Stimulated activated CD8-positive, alpha-beta memory T cell treated with anti-CD3 and anti-CD28 coated beads, Interleukin-7, amount 100 ng/mL, for 1 hour (primary cell): ENCODE measurements at places on chromosomes 3 and 15.
A peak's percentile ranks its signal among the peaks of the same experiment; 100 is the strongest.

DNA sequence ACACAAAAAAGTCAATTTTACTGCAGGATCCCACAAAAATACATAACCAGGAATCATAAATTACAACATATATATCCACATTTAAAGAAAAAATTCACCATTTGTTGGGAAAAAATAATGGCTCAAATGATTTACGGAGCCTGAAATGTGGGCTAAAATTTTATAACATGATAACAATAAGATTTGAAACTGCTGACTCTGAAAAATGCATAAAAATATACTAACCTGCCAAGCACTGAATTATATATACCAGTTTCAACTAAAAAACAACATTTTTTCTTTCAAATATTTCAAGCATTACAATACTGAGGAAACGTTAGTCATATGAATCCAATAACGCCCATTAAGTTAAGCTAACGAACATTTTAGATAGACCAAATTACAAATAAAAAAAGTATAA is 12.2 kb upstream of the MYO5C start:
- DNase-seq = no peak

GRCh38 chr3:183962807-183963206 is 54.9 kb downstream of the ABCC5 start:
- DNase-seq = no peak

GRCh38 chr3:181313335-181313734 is 323.8 kb upstream of the DNAJC19 start:
- no peak for DNase-seq

- DNase-seq = no peak
Observed at GRCh38 chr15:37452498-37452897, 352.1 kb upstream of the MEIS2 start.

DNA sequence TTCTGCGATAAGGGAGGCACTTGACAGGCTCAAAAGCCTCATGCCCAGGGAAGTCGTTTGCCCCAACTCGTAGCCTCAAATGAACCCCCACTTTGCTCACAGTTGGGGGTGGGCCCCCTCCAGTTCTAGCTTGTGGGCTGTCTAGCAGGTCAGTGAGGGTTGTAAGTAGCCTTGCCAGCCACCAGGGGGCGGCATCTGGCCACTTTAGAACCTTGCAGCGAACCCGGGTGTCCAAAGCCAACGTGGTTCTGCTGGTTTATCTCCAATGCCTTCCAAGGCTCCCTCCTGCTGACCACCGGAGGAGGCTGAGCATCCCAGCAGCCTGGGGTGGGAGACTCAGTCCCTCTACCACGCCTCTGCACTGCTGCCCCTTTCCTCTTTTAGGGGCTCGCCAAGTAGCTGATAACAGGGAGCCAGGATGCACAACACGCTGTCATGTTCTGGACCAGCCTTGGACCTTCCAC is 9.2 kb upstream of the RBSN start:
- peak; percentile 42 for DNase-seq
